ENCODE measurements at places on chromosomes 6 and 20.

DNA sequence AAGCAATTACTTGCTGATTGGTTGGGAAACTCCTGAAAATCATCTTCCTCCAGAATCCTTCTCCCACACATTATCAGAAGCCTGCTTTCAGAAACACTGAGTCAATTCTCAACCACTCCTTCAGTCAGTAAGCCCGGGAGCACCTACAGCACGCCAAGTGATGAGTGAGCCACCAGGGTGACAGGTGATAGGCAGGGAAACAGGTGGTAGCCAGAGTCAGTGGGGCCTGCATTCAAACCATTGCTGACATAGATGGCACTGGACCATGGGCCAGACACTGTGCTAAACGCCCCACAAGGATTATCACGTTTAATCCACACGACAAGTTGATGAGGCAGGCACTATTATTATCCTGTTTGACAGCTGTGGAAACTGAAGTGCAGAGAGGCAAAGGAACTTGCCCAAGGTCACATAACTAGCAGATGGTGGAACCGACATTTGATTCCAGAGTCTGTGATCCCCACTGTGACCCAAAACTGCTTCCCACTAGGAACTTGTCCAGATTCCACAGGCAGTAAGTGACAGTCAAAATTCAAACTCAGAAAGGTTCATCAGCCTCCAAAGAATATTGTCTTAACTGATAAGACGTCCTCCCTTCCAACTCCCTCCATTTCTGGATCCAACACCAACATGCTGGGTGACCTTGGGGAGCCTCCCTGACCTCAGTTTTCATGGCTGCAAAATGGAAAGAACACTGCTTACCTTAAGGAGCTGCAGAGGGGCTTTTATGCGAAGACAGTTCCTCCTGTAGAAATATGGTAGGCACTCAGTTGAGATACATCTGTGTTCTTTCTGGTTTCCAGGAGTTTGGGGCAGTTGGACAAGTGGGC, 23.9 kb upstream of the TOP1 start:
- no peak for DNase-seq

- DNase-seq, result no peak
Measured at GRCh38 chr6:144415835-144416237, 130.7 kb downstream of the UTRN start.

DNA sequence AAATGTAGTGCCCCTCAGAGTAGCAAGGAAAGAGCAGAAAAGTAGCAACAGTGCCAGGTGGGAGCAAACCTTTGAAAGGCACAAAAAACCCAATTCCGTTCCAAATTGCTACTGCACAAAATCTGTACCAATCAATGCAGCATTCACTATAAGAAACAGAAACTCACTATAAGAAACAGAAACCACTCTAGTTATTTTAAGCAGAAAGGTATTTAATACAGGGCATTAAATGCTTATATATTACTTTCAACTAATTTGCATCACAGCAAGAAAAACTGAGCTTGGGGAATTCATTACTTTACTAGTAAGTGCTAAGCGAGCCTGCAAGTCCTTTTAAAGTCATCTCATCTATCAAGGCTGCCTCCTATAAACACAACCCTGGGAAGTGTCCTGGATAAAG, 116.5 kb upstream of the OLIG3 start:
- no peak for DNase-seq

DNA sequence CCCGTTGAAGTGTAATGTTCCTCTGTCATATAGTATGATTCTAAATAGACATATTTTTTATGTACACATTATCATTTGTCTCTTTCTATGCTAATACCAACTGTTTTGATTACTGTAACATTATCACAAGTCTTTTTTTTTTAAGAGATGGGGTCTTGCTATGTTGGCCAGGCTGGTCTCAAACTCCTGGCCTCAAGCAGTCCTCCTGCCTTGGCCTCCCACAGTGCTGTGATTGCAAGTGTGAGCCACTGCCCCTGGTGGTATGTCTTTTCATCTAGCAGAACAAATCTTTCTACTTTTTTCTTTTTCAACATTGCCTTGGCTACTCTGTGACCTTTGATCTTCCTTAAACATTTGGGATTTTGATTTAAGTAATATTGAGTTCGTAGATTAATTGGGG, 57.7 kb downstream of the SLX4IP start:
- no peak for DNase-seq

- DNase-seq, result no peak
Measured at GRCh38 chr20:39523405-39523804, 561.3 kb downstream of the DHX35 start.

GRCh38 chr6:52015953-52016352, 71.5 kb downstream of the PKHD1 start:
- no peak for DNase-seq

DNA sequence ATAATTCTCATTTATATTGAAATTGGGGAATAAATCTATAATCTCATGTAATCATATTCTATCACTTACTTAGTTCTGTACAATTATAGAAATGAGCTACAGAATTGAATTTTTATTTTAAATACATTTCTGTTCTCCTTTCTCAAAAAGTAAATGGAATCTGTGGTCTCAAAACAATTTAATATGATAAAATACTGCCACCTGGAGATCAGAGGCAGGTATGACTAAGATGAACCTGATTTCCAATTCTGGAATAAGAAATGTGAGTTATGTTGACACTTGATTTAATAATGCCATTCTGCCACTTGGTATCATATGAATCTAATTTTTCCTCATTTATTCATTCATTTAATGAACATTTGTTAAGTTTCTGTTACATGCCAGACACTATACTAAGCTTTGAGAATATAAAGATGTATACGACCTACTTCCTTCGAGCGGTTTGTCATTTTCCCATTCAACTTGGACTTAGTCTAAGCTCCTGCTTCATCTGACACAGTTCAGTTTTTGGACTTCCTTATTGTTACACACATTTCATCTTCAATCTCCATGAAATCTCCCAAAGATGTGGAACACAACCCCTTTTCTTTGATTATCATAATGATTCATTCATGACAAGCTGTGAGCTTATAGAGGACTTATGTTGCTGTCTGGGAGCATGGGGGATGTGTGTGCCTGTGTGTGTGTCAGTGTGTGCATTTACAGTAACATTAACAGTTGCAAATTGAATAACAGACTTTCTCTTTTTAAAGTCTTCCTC, 7.5 kb upstream of the CCDC28A start:
- peak; percentile 33 for DNase-seq

GRCh38 chr6:110953633-110954303, 4.7 kb upstream of the GTF3C6 start:
- DNase-seq, result no peak

DNA sequence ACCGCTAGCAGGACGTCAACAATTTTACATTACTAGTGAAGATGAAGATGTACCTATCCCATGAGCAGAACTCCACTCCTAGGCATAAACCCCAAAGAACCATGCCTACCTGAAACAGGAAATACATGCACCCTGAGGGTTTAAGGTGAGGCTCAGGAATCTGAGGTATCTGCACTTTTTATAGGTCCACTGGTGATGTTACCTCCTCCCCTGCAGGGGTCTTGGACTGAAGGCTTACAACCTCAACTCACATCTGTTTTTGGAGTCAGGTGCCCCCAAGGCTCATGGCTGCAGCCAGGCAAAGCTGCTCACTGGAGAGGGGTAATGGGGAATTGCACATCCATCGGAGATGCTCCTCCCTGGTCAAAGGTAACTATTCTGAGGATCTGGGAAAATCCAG, 132.5 kb upstream of the TRAF3IP2 start:
- DNase-seq, result no peak

DNA sequence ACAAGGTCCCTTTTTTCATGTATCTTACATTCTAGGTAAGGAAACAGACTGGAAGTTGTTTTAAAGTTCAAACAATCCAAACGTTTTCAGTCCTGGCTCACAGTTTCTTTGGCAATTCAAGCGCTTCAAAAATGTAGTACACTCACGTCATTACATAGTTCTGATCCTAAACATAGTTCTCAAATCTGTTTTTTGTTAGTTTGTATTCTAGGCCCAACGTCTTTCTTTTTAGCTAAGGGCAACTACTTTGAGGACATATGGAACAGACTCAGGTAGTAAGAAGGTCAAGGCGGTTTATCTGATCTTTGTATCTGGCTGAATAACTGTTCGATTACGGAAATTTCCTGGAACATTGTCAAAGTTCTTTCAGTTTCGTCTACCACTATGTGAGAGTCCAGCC, 36.9 kb upstream of the PLCB4 start:
- DNase-seq, result no peak

DNA sequence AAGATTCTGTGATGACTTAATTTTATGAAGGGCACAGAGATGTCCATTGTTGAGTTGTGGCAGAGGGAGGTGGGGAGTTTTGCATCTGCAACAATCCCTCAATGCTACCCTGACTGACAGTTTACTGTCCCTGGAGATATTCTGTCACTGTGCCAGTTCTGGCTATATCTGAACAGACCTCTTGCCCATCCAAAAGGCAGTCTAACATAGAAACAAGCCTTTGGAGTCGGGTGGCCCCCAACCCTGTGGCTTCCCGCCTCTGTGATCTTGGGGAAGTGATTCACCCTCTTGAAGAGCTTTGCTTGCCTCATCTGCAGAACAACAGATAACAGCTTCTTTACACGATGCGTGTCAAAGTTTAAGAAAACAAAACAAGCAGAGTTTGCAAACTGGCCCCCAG, 3.8 kb upstream of the E2F1 start:
- DNase-seq, result peak; percentile 14

DNA sequence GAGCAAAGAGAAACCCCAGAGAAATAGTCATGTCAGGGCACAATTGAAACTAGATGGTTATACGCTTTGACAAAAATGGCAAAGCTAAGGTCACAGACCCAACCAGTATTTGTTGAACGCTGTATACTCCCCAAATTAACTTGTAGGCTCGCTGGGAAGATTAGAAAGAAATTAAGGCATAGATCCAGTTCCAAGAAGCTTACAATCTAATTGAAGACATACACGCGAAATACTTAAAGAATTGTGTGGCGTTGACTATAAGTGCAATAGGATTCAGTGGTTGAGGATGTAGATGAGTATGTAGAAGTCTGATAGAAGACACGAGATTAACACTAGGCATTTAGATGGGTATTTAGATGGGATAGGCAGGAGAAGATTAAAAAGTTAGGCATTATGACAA, 525 bp downstream of the FAM229B start:
- no peak for DNase-seq

DNA sequence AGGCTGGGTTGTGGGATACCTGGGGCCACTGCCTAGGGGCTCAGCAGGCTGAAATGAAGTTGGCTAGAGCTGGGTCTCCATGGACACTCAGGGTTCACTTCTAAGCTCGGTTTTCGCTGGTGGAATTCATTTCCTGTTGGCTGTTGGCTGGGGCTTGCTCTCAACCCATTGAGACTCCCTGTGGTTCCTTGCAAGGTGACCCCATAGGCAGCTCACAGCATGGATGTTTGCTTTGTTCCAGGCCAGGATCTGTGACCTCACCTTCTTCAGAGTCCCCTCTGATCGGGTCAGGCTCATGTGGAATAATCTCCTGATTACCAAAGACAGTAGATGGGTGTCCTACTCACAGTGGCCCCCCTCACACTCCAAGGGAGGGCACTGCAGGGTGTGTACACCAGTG, 229.3 kb downstream of the QKI start:
- no peak for DNase-seq

DNA sequence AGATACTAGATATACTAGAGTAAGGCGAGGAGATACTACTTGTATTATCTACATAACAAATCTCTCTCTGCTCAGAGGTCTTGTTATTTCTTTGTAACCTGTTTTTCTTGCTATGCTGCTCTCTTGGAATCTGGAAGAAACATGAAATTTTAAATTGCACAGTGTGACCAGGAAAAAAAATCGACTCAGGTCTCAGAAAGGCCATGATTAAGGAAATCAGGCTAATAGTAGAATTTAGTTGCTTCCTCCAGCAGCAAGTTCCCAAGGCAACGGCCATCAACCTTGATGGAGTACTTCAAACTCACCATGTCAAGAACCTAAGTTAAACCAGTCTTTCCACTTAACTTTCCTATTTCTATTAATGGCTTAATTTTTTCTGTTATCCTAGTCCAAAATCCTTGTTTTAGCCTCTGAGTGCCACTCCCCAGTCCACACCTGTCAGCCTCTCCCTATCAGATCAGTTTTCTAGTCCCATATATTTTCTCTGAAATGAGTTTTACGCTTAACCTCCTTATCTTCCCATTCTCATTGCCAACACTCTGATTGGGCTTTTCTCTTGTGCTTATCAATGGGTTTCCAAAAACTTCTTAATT, 87.7 kb upstream of the BEND3 start:
- DNase-seq, result no peak

DNA sequence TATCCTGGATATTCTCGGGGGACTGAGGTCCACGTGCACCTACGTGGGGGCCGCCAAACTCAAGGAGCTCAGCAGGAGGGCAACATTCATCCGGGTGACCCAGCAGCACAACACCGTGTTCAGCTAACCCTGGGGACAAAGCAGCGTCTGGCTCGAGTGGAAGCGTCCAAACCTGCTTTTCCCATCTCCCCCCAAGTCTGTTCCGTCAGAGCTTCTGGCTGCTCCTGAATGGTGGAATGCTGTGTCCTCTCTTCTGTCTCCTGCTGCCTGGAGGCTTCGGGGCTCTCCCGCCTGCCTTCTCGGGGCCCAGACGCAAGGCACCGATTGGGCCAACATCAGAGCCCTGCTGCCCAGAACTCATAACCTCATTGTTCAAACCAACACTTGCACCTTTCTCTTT, 56.7 kb downstream of the GMPR start:
- no peak for DNase-seq

DNA sequence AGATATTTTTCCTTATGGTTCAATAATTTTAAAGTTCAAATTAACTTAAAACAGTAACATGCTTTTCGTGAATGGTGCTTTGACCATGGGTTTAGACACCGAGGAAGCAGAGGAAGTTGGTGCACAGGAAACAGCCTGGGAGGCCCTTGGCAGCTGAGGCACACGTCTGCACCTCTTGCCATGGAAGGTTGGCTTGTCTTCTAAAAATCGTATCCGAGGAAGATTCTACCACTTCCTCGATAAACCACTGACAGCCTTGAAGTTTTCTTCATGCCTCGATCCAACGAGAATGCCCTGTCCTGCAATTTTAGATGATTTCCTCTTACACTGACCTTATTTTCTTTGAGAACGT, 12.2 kb downstream of the DLL1 start:
- DNase-seq, result no peak

DNA sequence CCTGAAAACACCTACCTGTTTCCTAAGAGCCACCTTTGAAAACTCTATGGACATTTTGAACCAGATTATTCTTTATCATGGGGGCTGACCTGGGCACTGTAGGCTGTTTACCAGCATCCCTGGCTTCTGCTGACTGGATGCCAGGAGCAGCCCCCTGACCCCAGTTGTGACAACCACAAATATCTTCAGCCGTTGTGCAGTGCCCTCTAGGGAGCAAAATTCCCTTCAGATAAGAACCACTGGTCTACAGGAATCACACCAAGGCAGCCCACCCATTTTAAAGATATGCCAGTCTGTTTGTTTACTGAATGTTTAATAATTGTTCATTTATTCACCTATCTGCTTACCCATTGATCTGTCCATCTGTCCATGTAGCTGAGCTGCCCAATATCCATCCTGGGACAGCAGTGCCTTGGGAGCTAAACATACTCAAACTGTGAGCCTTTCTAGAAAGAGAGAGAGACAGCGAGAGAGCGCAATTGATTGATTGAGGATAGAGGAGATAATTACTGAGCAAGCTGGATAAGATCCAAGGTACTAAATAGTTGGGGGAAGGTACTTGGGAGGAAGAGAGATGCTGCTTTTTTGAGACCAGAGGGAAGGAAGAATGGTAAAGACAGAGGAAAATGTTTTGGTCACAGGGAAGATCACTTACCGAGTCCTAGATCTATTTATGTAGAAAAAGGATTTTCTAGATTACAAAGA, 276.8 kb downstream of the NRN1 start:
- DNase-seq, result no peak

- DNase-seq, result peak; percentile 42
Measured at GRCh38 chr20:51416532-51417249, 125.8 kb downstream of the NFATC2 start.

Data from CD4-positive, alpha-beta memory T cell (primary cell).